H9 (cell line): ENCODE measurements at places on chromosomes 2 and 18. TPM values are rescaled to one million over a fixed set of nuclear protein-coding genes. Genes with fewer than 3 reads are reported as not detected.

- no peak for DNase-seq
These were observed 88.8 kb upstream of the TAF1B start for GRCh38 chr2:9754532-9754887.

- no peak for DNase-seq
These were observed 101.1 kb downstream of the HS1BP3 start for GRCh38 chr2:20549691-20550348.

DNA sequence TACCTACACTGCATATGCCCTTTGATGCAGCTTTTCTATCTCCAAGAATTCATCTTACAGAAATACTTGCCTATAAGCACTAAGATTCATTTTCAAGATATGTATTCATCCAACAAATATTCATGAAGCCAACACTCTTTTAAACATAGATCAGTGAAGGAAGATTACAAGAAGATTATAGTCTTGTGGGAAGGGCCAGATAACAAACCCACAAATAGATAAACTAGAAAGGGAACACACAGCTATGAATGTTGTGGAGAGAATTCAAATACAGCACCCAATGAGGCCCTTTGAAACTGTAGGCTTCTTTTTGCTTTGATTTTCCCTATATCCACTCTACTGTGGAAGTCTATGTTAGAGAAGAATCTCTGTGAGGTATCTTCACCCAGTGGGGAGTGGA, 186.7 kb upstream of the RBMS1 start:
- no peak for DNase-seq

DNA sequence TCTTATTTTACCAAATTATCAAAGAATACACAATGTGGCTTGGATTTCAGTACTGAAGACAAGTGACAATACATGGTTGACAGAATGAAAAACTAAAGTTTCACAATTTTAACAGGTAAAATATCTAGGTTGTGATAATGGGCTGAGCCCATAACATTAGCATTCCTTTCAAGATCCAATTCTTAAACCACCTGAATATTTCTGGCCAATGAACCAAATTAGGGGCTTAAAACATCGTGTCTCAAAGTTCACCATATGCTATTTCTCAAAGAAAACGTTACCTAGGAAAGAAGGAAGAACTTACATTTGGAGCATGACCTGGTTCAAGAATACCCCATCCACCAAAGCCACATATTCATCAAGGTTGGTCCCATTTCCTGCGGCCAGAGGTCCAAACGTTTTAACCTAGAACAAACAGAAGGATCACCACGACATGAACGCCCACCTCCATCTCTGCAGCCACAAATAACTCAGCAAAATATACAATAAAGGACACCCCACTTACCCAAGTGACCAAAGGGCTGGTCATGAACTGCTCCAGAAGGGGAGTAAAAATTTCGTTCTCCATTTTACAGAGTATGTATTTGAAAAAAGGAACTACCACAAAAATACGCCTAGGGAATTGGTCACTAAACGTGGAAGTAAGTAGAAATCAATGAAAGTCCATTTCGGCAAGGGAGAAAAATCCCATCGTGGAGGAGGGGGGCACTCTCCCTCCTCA, 984 bp downstream of the CCDC88A start:
- DNase-seq, result no peak

GRCh38 chr2:16546128-16546754, 119.4 kb downstream of the CYRIA start:
- DNase-seq, result peak; percentile 39

The MRPL44 gene
- total RNA-seq, result 46.1 and 47.8 TPM in 2 replicates

The LRRC30 gene
- total RNA-seq, result not detected in 2 replicates
